ENCODE measurements at places on chromosomes 5 and 9.

- DNase-seq: no peak
These were observed 283.1 kb downstream of the EFNA5 start for GRCh38 chr5:107387526-107388140.

DNA sequence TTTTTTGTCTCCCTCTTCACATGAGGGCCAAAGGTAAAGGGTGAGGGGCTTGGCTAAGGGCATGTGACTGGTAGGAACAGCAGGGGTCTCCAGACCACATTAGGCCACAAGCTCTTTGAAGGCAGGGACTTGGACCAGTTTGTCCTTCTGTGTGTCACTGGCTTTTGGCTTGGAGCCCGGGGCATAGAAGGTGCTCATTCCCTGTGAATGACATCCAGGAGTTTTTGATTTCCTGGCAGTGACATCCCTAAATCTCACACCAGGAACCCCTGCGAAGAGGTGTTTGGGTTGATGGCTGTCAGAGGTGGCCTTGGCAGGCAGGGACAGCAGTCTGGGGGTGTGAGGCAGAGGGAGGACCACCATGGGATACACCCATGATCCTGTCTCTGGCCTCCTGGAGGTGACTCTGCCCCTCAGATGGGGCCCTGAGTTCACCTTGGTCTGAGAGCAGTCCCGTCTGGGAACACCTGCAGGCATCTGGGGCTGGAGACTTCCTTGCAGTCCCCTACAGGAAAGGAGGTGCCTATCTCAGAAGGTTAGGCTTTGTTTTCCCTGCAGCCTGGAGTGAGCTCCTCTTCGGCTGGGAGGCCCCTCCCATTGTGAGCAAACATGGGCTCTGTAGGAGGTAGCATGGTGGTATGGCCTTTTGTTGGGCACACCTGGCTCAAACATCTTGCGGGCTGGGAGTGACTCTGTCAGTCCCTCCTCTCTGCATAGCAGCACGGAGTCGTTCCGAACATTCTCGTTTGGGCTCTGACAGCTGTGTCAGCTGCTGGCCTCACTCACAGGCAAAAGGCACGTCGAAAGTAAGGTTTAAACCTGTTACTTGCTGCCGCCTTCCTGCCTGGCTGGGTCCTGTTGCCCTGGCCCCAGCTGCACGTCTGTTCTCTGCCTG lies 38.6 kb upstream of the PITX1 start:
- DNase-seq: peak; percentile 28

DNA sequence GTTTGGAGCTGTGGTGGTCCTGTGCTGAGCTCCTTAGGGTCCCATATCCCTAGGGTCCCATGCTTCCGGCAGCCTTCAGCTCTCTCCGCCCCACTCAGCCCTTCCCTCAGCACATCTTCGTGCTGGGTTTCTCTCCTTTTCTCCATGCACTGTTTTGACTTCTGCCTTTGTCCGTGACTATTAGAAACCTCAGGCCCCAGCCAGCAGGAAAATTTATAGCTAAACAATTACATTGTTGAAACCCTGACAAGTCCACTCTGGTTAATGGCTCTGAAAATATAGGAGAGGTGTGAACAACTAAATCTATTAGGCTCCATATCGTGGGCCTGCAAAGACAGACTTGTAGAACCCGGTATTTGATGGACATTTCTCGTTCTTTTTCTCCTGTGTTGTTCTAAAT lies 523.7 kb downstream of the CCDC171 start:
- DNase-seq: no peak

DNA sequence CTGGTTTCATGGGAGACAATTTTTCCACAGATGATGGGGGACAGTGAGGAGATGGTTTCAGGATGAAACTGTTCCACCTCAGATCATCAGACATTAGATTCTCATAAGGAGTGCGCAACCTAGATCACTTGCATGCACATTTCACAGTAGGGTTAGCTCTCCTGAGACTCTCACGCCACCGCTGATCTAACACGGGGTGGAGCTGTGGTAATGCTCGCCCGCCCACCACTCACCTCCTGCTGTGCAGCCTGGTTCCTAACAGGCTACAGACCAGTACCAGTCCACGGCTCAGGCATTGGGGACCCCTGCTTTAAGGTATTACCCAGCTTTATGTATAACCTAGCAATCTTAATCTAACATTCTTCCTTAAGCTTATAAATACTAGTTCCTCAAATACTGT lies 35.6 kb downstream of the TTC39B start:
- DNase-seq: no peak

DNA sequence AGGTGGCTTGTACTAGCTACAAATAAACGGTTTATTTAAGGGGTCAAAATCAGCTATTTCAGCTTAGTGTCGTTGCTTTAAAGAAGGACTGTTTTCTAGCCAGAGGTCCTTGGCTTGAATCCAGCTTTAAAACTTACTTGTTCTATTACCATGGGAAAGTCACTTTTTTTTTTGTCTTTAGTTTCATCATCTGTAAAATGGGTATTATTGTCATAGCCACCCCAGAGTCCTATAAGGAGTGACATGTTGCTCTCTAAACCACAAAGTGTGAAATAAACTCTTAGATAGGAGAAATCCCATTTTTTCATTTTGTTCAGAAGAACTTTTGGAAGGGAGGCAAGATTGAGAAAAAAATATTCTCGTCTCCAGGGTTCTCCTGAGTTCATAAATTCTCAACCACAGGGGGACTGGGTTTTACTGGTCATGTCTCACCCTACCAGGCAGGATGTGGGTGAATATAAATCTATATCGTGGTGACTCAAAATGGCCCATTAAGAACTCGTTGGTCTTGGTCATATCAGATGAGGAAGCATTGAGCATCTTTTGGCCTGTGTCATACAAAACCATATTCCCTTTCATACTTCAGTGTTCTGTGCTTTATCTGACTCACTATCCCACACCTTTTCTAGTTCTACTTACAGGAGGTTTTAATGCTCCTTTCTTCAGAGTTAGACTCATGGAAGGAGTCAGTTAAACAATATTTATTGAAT lies 202.7 kb upstream of the NR3C1 start:
- no peak for DNase-seq

DNA sequence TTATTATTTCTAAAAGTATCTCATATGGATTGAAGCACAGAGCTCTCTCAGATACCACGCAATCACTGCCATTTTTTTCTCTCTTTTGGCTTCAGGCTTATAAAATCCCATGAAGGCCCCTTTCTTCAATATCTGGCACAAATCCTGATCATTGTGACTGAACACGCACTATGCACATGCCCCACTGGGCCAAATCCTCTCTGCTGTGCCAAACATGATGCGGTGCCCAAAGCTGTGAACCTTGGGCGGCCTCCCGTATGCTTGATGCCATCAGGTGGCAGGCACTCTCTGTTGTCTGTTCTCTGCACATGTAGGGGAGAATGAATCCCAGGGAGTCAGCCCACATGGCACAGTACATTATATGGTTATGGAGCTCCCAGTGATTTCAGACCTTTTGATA lies 375.0 kb upstream of the RGMB start:
- DNase-seq: no peak

GRCh38 chr9:137478962-137479861 lies 20.1 kb upstream of the NSMF start:
- DNase-seq: no peak

- DNase-seq: no peak
These were observed 134.0 kb downstream of the IRX2 start for GRCh38 chr5:2617461-2617860.

DNA sequence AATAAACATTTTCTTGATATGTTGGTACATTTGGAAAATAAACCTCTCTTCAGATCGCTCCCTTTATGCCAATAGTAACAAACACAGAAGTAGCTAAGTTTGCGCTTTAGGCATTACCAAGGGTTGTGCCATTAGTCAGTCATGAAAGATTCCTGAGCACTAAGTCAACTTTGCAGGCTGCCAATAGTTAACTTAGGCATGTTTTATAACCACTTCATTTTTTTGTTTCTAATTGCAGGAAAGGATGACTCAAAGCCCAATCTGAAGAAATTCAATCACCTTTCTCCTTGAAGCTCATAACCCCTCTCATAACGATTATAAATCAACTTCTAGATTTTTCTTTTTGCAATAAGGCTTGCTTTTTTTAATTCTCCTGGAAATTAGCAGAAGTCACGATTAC lies 517.0 kb downstream of the AGTPBP1 start:
- DNase-seq: no peak

DNA sequence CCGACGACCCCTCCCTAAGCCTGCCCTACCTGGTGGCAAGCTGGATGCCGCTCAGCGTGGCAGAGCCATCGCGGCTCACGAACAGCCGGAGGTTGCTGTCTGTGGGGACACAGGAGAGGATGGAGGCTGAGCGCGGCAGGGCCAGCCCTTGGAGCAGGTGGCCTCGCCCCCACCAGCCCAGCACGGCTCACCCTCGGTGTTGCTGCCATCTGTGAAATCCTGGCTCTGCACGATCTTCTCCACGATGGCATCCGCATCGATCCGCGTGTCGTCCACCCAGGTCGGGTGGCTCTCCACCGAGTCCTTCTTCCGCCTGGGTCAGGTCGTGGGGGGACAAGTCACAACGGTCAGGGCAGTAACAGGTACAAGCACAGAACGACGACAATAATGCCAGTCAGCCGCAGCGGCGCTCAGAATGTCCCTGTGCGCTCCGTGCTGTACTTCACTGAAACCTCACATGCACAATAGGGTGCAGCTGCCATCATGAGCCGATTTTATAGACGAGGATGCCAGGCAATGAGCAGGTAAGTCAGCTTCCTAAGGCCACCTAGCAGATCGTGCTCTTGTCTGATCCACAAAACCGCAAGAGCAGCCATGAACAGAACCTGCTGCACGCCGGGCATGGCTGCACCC lies 7.0 kb upstream of the DPM2 start:
- no peak for DNase-seq

DNA sequence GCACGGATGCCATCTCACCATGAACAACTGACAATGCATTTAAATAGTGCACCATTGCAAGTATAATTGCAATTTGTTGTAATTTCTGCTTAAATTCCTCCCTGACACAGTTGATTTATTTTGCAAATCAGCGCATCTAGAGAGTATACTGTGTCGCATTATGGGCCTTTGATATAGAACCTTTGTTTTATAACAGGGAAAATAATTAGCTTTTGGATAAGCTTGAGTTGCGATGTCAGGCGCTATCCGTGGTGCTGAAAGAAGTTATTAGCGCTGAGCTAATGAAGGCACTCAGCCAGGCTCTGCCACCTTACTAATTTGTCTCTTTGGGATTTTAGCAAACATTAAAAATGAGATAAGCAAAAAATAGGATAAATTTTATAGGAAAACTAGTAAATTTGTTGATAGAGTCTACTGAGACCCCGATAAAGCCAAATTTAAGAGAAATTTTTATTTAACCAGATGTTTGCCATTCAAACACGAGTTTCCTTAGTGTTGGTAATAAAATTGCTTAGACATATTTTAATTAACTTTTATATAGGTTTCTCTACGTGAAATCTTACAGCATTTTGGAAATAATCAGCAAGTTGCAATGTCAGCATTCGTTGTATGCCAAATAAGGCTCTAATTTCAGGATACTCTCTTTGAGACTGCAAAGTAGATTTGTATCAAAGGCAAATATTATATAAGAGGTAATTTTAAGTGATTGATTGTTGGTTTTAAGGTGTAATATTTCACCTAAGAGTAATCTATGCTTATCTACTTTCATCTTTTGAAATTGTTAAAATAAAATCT lies 355.5 kb downstream of the TLR4 start:
- peak; percentile 37 for DNase-seq

- no peak for DNase-seq
These were observed 30.8 kb downstream of the RASGRF2 start for GRCh38 chr5:80990971-80991370.

- DNase-seq: peak; percentile 91
These were observed 46.3 kb upstream of the GGTA1 start for GRCh38 chr9:121545875-121546423.

DNA sequence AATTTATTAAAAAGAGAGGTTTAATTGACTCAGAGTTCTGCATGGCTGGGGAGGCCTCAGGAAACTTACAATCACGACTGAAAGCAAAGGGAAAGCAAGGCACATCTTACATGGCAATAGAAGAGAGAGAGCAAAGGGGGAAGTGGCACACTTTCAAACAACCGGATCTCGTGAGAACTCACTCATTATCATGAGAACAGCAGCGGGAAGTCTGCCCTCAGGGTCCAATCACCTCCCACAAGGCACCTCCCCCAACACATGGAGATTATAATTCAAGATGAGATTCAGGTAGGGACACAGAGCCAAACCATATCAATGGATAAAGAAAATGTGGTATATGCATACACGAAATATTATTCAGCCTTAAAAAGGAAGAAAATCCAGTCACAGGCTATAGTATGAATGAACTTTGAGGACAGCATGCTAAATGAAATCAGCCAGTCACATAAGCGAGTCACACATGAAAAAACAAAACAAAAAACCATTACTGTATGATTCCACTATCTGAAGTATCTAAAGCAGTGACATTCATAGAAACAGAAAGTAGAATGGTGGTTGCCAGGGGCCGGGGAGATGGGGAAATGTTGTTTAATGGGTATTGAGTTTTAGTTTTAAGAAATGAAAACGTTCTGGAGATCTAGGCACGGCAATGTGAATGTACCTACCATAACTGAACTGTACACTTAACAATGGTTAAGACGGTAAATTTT lies 83.4 kb upstream of the PCA3 start:
- DNase-seq: no peak

GRCh38 chr9:69888856-69889585 lies 68.4 kb downstream of the CFAP95 start:
- DNase-seq: no peak

GRCh38 chr9:117795271-117795670 lies 91.1 kb downstream of the TLR4 start:
- no peak for DNase-seq

GRCh38 chr9:94140418-94140780 lies 56.1 kb downstream of the PTPDC1 start:
- DNase-seq: no peak

GRCh38 chr5:14706615-14707021 lies 42.1 kb downstream of the OTULIN start:
- DNase-seq: peak; percentile 30

- peak; percentile 87 for DNase-seq
These were observed 13.7 kb downstream of the NUDT2 start for GRCh38 chr9:34343090-34343489.

DNA sequence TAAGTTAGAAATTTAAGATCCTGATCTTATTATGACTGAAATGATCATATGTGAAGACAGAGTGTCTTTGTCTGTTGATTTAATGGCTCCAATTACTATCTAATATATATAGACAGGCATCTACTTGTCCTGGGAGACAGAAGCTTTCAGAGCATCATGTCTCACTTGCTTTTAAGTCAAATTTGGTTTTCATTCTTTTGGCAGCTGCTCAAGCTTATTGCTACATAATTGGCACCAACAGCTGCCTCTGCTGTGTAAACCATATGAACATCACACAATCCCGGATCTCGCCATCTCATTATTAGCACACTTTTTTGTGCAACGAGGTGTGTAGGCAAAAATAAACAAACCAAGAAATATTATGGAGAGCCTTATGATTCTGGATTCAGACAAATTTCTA lies 1717.9 kb downstream of the EFNA5 start:
- peak; percentile 50 for DNase-seq

- DNase-seq: peak; percentile 57
These were observed 101.7 kb upstream of the FCN2 start for GRCh38 chr9:134778841-134779411.

GRCh38 chr9:13205824-13206223 lies 73.7 kb downstream of the MPDZ start:
- no peak for DNase-seq

- DNase-seq: no peak
These were observed 11.1 kb upstream of the AQP3 start for GRCh38 chr9:33458444-33458843.

- DNase-seq: no peak
These were observed 68.4 kb downstream of the PPARGC1B start for GRCh38 chr5:149798466-149798865.
